ENCODE measurements at places on chromosomes 6 and 20.

- DNase-seq: no peak
These were observed 8.2 kb downstream of the POU3F2 start for GRCh38 chr6:98842342-98843180.

- DNase-seq: no peak
These were observed 21.6 kb upstream of the TNFAIP3 start for GRCh38 chr6:137845460-137845859.

DNA sequence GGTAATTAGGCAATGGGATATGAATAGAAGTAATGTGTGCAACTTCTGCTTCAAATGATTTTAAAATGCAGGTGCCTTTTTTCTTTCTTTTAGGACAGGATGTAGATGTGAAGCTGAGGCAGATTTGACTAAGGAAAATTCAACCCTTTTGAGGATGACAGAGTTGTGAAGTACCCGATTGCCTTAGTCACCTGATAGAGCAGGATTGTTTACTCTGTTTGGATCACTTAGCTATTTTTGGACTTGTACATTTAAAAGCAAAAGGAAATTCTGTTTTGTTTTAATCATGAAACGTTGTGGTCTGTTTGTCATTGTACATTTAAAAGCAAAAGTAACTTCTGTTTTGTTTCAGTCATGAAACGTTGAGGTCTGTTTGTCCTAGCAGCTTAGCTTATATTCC is 143.4 kb downstream of the FAM83B start:
- DNase-seq: no peak

DNA sequence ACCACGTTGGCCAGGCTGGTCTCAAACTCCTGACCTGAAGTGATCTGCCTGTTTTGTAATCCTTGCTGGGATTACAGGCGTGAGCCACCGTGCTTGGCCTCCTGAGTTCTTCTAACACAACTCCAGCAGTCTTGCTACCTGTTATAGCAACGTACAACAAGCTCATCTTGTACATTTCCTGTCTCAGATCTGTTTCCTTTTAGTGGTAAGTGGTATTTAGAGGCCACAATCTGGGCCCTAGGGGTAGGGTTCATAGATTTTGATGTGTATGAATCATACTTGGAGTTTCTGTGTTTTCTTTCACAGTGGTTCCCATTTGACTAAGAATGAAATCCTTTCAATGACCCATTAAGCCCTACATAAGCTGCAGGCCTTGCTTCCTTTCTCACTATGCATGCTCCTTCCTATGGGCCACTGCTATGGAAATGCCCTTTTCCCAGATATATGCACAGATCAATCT is 27.1 kb upstream of the SYNCRIP start:
- DNase-seq: no peak

DNA sequence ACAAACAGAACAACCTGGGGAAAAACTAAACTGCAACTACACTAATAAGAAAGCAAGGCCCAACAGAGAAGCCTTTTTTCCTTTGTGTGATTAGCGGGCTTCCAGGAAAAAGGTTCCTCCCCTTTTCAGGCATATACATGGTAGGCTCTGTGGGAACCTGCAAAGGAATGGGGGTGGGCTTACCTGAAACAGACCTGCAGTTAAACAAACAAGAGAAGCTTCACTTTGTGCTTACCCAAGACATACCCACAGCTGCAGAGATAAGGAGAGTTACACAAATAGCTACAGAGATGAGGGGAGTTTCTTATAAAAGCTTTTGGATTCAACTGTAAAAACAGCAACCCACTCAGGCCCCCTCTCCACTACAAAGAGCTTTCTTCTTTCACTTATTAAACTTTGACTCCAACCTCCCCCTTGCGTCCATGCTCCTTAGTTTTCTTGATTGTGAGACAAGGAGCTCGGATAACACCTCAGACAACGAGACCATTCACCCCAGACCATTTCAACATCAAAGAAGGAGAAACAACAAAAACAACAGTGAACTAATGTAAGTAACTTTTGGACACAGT is 30.9 kb downstream of the RNF146 start:
- DNase-seq: no peak

- DNase-seq: no peak
These were observed 67.3 kb downstream of the PDSS2 start for GRCh38 chr6:107392069-107392468.

- no peak for DNase-seq
These were observed at the start of gene NKAIN2 for GRCh38 chr6:123803504-123804013. NKAIN2 (plus strand) TSS chr6:123803865.

DNA sequence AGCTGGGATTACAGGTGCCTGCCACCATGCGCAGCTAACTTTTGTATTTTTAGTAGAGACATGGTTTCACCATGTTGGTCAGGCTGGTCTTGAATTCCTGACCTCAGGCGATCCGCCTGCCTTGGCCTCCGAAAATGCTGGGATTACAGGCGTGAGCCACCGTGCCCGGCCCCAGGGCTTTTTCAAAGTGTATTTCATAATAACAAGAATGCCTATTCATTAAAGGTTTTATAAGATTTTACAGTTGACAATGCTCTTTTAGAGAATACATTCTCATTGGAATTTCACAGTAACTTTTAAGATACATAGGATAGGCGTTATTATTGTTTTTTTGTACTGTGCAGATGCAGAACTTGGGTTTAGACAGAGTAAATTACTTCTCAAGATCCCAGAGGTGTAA is 52.6 kb upstream of the PTPRK start:
- no peak for DNase-seq

DNA sequence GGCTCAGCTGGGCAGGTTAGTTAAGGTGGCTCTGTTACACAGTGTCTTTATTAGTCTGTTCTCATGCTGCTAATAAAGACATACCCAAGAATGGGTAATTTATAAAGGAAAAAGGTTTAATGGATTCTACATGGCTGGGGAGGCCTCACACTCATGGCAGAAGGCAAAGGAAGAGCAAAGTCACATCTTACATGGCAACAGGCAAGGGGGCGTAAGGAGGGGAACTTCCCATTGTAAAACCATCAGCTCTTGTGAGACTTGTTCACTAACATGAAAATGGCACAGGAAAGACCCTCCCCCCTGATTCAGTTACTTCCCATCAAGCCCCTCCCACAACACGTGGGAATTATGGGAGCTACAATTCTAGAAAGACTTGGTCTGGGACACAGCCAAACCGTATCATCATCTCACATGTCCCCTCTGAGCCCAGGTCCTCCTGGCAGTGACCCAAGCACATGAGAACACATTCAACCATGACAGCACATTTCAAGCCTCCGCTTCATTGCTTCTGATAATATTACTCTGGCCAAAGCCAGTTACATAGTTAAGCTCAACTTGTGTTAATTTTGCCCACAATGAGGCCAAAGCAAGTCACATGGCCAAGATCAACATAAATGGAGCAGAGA is 383.9 kb downstream of the PLCB1 start:
- no peak for DNase-seq

- DNase-seq: no peak
These were observed 27.2 kb downstream of the GINM1 start for GRCh38 chr6:149593408-149593807.

GRCh38 chr6:106908386-106908840 is 66.1 kb downstream of the CD24 start:
- no peak for DNase-seq

Measured in esophagus squamous epithelium (tissue), 5 donors.